ENCODE measurements at places on chromosomes 5 and 9.

DNA sequence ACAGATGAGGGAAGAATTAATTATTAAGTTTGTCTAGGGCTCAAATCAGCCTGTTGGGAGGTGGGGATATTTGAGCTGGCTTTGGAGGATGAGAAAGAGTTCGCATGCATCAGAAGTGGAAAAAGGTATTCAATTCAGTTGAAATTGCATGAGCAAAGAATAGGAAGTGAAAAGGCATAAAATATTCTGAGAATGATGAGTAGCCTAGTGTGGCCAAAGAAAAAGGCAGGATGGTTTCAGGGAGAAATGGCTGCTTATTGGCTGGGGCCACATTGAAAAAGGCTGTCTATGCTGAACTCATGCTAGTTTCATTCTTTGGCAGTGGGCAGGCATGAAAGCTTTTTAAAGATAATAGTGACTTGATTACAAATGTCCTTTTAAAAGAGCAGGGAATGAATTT lies 235.4 kb upstream of the RIOK2 start:
- peak; percentile 14 for DNase-seq

GRCh38 chr9:70415476-70415875 lies 1.0 kb upstream of the KLF9 start:
- DNase-seq = no peak

- DNase-seq = no peak
These were observed 35.1 kb downstream of the NNT start for GRCh38 chr5:43638107-43638506.

GRCh38 chr9:120877276-120878034 lies 467 bp upstream of the PHF19 start:
- DNase-seq = peak; percentile 83

DNA sequence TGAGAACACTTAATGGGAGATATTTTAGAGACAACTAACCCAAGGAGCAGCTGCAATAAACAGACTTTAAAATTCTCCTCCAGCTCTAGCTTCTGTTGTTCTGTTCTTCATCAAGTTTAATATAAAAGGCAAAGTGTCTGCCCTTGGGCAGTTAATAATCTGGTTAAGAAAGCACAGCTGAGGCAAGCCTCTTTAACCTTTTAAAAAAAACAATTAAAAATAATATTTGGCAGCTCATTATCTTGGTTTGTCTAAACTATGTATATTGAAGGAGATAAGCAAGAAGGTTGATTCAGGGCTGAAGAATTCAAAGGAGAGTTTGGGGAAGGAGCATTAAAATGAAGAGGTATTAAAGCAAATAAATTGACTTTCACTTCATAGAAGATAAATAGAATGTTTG lies 75.4 kb downstream of the TSSK1B start:
- DNase-seq = no peak

GRCh38 chr9:81578606-81579005 lies 110.7 kb downstream of the TLE1 start:
- no peak for DNase-seq

DNA sequence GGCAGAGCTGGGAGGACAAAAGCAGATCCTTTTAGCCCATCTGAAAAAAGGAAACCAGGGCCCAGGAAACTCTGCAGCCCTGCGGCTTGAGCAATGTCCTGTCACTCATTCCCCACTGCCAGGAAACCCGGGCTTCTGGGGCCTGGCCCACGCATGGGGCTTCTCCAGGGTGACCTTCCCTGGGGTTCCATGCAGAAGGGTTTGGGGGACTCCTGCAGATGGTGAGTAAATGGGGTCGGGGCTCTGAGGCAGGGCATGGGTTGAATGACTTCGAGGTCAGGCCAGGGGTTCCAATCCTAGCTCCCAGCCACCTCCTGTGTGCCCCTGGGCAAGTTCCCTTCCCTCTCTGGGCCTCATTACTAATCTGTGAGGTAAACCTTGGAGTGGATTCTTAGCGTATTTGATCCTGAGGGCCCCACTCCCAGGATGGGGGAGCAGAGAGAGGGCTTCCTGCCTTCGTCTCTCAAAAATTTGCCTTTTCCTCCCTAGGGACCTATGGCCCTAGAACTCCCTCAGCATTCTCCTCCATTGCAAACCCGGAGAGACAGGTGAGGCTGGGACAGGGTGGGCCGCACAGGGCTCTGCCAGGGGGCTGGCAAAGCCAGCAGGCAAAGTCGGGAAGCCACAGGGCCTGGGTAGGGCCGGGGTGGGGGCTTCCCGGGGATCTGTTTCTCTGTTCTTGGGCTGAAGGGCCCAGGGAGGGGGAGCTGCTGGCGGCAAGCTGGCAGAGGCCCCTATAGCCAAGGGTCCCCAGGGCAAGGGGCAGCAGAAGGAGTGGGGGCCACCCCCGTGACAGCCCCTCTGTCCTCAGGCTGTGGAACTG lies 25.8 kb downstream of the ADGRD2 start:
- DNase-seq = no peak

- no peak for DNase-seq
These were observed 211.1 kb upstream of the IRX1 start for GRCh38 chr5:3384531-3384930.

DNA sequence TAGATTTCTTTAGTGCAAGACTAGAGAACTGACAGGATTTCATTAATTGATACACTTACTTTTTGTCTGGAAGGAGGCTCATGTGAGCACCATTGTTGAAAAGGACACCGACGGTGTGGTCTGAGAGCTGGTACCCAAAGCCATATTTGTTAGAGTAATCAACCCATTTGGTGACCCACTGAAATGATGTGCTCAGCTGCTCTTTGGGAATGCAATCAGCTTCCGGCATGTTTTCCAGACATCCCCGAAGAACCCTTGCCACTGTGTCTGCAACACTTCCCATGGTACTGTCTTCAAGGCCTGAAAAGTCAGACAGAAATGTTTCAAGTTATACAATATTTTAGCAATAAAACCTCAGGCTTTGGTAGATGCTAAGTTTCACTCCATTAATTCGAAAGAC lies 4.4 kb downstream of the PLK2 start:
- no peak for DNase-seq

GRCh38 chr9:16551692-16552091 lies 318.8 kb downstream of the BNC2 start:
- no peak for DNase-seq
